GM04504 (cell line): ENCODE measurements at places on chromosomes 2 and 18.
A peak's percentile ranks its signal among the peaks of the same experiment; 100 is the strongest.

GRCh38 chr2:217945530-217945929, 57.3 kb downstream of the TNS1 start:
- DNase-seq = no peak

GRCh38 chr2:10449838-10450691, 1.9 kb upstream of the ODC1 start:
- no peak for DNase-seq

GRCh38 chr2:168028362-168028761, 219.0 kb downstream of the STK39 start:
- no peak for DNase-seq

GRCh38 chr18:55833543-55833942, 245.6 kb upstream of the TCF4 start:
- DNase-seq = peak; percentile 93

GRCh38 chr2:187138265-187138664, 289.3 kb upstream of the ZSWIM2 start:
- DNase-seq = peak; percentile 4

DNA sequence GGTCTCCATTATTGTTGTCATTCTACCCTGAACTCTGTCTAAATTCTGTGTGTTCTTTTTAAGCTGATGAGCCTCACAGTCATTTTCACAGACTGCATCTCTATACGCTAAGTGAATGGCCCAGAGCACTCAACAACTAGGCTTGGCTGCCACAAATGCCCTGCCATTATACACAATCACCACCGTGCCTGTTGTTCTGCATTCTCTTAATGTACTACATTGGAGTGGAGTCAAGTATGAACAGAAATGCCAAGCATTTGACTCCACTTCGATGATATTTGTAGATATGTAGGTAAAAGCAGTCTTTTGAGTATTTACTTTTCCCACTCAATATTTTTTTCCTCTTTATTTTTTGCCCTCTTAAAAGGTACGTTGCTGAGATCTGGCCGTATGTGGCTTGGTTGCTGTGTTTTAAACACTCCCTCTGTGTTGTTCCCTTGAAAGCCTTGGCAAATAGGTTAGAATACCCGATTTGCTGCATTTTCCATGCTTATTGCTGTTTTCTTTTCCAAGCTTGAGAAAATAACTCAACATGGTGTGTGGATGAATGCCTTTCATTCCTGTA, 36.2 kb upstream of the TMEFF2 start:
- no peak for DNase-seq

- no peak for DNase-seq
Observed at GRCh38 chr2:176665086-176665485, 395.8 kb downstream of the MTX2 start.

GRCh38 chr2:112754564-112754963, 9.8 kb downstream of the CKAP2L start:
- no peak for DNase-seq

DNA sequence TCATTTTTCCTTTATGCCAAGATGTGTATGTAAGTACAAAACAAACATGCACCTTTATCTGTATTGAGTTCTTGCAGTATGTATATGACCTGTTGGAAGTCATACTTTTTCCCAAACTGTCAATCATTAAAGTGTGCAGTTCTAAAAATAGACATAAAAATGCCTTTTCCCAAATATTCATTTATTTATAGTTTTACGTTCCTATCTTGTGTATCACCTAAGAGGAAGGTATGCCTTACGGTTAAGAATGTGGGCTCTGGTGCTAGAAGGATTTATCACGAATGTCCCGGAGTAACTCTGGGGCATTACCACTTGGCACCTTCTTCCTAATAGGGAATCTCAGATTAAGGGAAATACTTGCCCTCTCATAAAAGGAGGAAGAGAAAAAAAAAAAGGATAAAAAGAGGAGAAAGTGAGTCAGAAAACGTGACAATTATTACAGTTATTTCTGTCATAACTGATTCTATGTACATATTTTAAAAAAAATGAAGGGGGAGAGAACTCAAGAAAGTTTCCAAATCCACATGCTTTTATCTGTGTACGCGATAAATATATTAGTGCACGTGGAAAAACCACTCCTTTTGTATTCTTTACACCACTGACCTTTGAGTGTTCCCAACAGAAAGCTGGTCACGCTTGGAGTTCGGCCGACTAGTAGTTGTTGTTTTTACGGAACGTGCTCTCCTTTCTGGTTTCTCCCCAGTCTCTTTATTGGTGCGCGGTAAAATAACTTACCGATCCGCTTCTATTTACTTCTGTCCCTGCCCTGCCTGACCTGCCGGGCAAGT, 721 bp downstream of the MCEE start:
- DNase-seq = no peak

- DNase-seq = no peak
Observed at GRCh38 chr18:26086959-26087358, 3.5 kb downstream of the SS18 start.

- no peak for DNase-seq
Observed at GRCh38 chr2:214995926-214996670, 142.3 kb downstream of the ABCA12 start.

DNA sequence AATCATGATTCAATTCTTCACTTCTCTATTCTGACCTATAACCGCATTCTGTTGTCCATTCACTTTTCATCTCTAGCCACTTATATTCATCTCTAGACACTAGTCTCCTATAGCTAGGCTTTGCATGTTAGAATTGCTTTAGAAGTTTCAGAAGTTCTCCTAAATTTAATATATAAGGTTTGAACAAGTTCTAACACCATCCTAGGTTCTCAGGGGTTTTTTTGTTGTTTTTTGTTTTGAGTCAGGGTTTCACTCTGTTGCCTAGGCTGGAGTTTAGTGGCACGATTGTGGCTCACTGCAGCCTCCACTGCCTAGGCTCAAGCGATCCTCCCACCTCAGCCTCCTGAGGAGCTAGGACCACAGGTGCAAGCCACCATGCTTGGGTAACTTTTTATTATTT, 19.9 kb downstream of the WDSUB1 start:
- no peak for DNase-seq

GRCh38 chr2:3418766-3419404, 39.4 kb downstream of the TRAPPC12 start:
- no peak for DNase-seq

DNA sequence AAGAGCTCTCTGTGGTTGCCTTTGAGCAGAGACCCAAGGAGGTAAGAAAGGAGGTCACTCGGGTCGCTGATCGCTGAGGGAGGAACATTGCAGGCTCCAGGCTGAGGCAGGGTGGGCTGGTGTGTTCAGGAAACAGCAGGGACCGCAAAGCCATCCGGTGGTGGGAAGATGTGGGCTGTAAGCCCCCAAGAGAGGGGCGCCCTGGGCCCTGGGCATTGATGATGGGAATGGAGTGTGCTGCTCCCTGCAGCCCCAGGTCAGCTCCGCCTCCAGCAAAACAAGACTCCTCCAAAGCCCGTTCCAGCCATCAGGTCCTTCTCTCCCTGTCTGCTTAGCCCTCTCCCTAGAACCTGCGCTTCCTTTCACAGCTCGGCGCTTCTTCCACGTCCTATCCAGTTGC, 229.7 kb downstream of the KLHL29 start:
- DNase-seq = no peak

DNA sequence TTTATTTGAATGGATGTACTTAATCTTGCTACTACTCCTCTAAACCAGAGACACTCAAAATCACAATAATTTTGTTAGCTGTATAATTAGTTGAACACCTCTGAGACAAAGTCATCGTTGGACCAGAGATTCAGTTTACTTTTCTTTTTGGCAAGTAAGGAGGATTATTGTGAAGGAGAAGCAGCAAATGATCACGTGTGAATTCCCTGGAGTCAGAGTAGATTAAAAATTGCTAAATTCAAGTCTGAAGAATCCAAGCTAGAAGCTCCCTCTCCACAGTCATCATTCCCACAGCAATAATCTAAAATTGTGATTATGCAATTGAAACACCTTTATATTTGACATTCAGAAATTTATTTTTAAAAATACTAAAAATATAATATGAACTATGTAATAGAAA, 484.4 kb downstream of the CMPK2 start:
- no peak for DNase-seq

- no peak for DNase-seq
Observed at GRCh38 chr2:152594022-152594766, 123.1 kb downstream of the PRPF40A start.

- DNase-seq = no peak
Observed at GRCh38 chr2:234680688-234681619, 184.1 kb upstream of the ARL4C start.

- no peak for DNase-seq
Observed at GRCh38 chr2:239321596-239322415, 79.0 kb downstream of the HDAC4 start.

- no peak for DNase-seq
Observed at GRCh38 chr2:20440001-20440560, 6.8 kb upstream of the RHOB start.

- no peak for DNase-seq
Observed at GRCh38 chr18:13409026-13409425, 190.5 kb downstream of the LDLRAD4 start.

GRCh38 chr2:66127656-66128055, 307.3 kb upstream of the MEIS1 start:
- no peak for DNase-seq

GRCh38 chr2:156401861-156402260, 34.3 kb upstream of the GPD2 start:
- DNase-seq = no peak

DNA sequence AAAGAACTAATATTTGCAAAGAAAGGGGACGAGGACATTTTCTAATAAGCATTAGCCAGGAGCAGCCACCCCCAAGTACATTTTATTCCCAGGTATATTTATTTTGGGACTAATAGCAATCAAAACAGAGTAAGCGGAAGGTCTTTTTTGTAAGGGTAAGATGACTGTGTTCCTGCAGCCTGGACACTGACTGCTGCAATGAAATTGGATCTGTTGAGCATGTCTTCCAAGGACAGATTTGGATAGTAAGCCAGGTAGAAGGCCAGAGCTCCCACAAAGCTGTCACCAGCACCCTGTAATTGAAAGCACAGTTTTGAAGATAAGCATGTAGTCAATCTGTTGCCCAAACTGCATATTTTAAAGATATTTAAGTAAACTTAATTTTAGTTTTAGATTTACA, 10.0 kb downstream of the MRPL33 start:
- DNase-seq = no peak

- no peak for DNase-seq
Observed at GRCh38 chr2:56133931-56134629, 49.7 kb upstream of the CCDC85A start.

GRCh38 chr2:236366049-236366387, 101.8 kb upstream of the ASB18 start:
- no peak for DNase-seq

- DNase-seq = no peak
Observed at GRCh38 chr18:30545393-30545792, 497.1 kb downstream of the DSC3 start.

DNA sequence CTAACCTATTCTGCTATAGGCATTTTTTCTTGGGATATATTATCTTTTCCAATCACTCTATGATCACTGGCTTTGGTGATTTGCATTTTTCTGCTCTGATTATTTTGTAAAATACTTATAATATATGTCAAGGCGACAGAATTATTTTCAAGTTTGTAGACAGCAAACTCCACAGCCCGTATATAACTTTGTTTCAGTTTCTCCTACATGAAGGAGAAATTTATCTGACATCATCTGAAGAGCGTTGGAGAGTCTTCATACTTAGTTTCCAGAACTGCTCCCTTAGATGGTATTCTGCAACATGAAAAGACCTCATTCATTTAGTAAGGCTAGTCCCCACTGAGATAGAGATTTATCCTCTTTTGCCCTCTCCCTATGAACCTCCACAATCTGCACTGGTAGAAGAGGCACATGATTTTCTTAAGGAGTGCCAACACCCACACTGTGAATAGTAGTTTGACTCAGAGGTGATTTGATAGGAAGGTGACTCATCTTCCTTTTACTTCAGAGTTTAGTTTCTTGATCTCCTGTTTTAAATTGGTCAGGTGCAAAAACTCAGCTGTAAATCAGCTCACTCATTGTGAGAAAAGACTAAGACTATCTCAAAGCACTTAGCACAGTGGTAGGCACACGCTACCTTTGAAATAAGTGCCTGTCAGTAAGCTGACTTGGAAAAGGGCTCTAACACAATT, 1848.6 kb upstream of the CELF4 start:
- DNase-seq = no peak

DNA sequence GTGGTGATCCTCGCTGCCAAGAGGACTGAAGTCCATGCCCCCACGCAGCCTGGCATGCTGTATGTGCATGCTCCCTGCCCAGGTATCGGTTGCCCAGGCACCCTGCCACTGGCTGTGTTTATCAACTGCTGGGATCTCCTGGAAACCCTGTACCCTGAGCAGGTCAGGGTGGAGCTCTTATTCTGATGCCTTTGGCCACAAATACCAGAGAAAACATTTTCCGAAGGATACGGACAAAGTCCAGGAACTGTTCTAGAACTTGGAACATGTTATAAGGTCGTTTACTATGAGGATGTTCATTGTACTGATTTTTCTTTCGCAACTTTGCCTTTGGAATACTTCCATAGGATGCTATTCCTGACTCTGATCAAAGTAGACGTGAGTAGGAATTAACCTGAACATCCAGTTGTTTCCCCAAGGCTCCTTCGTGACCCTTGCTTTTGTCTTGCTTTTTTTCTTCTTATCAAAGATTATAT, 55.2 kb downstream of the TMEM17 start:
- DNase-seq = no peak

- DNase-seq = no peak
Observed at GRCh38 chr2:3644891-3645605, 13.0 kb upstream of the ALLC start.

GRCh38 chr2:96885432-96886347, 15.8 kb upstream of the SEMA4C start:
- no peak for DNase-seq

DNA sequence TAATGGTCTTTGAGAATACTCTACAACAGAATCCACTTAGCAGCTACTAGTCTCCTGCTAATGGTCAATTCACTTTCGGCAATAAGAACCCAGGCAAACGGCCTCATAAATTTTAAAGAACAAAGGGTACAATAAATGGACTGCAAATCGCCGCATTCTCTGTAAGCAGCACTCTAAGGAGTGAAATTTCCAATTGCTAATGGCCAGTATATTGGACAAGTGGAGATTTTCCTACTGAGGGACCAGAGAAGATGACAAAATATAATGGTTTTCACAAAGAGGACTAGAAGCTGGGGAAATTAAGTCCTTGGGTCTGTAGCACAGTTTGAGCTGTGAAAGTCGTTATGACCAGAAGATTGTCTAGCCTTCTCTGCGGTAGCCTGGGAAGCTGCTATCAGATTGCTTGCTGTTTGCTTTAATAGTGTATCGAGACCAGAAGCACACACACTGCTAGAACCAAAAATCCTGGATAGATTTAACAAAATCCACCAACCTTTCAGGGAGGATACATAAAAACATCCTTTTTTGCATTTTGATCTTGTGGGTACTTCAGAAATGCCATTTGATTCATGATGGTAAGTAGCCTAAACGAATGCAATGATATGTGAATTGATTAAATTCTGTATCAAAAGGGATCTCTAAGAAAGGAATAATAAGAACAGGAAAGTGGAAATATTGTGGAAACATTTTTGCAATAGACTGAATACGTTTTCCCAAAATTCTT, 53.6 kb upstream of the ATP8B1 start:
- no peak for DNase-seq

DNA sequence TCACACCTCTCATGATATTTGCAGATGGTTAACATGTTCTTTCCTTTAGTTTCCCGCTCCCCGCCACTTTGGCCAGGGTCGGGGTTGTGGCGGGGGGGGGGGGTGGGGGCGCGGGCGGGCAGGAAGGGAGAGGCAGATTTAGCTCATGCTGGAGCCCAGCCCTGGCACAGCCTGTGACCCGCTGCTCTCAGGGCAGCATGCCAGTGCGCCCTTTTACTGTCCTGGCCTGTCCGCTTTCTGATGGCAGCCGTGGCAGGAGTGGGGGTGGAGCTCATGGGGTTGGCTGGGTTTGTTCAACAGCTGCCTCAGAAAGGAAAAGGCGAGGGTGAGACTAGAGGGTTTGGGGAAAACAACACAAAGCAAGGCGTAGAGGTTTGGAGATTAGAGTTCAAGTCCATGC, 56.1 kb downstream of the TNP1 start:
- DNase-seq = no peak
